ENCODE measurements at places on chromosomes 12 and 14.

DNA sequence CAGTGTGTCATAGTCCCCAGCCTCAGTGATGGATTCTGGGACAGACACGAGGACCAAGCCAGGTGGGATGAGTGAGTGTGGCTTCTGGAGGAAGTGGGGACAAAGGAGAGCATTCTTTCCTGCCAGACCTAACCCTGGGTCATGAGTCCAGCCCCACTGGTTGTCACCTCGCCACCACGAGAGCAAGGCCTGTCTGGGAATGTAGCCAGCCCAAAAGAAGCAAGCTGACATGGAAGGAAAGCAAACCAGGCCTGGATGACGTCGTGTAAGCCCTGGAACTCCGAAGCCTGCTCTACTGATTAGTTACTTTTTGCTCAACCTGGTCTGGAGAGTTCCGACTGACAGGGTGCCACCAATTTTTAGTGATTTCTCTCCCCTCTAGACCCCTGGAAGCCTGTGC lies 105.9 kb downstream of the SINHCAF start:
- DNase-seq, result no peak

DNA sequence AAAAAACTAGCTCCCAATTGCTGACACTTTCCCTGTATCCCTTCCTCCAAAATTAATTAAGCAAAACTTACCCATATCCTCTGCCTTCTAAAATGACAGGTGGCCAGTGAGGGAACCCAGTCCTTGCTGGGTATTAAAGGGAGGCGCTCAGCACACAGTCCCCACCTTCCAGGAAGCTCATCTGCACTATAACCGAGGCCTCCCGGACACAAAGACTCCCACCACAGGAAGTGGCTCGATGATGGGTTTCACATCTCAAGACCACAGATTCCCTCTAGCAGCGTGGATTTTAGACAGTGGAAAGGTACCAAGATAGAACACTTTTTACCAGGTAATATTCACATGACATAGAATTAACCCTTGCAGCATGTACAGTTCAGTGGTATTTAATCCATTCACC lies 126.8 kb upstream of the NCOR2 start:
- no peak for DNase-seq

- no peak for DNase-seq
Observed at GRCh38 chr14:94483729-94484275, 7.8 kb upstream of the SERPINA9 start.

DNA sequence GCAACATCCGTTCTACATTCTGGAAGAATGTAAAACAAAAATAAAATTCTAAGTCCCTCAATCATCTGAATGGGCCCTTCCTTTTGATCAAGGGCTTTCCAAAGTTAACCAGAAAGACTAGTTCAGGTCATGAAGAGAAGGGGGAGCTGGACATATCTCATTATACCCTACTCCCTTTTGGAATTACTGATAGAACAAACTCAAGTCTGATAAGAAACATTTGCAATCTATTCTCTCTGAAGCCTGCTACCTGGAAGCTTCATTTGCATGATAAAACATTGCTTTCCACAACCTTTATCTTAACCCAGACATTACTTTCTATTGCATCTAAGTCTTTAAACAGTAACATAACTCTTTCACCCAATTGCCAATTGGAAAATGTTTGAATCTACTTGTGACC lies 8.3 kb upstream of the ACSM4 start:
- no peak for DNase-seq

DNA sequence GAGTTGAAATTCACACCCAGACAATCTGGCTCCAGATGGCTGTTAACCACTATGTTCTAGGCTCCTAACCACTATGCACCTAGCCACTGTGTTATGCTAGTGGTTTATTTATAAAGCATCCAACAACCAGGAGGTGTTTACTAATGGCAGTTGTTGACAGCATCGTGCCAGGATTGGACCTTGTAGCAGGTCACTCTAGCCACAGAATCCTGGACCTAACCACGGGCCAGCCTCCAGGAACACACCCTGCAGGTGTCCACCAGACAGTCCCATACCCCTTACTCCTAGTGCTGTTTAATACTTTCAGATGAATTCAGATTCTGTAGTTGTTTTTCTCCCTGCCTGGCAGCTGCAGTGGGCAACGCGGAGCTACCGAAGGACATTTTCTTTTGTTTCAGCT lies 109.4 kb upstream of the MYL2 start:
- DNase-seq, result no peak

DNA sequence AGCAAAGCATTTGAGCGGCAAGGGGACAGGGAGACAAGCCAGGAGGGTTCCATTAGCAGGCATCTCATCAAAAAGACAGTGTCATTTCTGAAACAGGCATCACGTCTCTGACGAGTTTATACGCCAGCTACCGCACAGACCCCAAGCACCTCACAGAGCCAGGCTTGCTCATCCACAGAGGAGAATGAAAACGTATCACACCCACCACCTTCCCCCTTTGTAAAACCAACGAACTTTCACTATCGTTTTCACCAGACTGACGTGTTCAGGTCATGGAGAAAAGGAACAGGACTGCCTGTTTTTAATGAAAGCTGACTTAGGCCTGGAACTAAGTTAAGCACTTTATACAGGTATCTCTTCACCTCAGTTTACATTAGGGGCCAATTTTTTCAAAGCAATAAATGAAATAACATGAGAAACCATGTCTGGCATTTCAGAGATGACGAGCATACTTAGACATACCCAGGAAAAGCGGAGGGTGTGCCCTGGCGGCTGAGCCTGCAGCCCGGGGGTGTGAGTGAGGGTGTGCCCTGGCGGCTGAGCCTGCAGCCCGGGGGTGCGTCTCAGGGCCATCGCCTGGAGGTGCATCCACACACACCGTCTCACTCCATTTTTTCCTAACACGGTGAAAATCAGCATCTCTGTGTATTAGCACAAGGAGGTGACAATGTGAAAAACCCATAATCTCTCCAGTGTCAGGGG lies 41.9 kb downstream of the STX2 start:
- no peak for DNase-seq

- DNase-seq, result no peak
Observed at GRCh38 chr12:11981121-11981733, 89.5 kb upstream of the BCL2L14 start.

- DNase-seq, result no peak
Observed at GRCh38 chr12:304805-305204, 42.2 kb upstream of the SLC6A13 start.

- DNase-seq, result no peak
Observed at GRCh38 chr12:50240096-50240791, 43.1 kb downstream of the LIMA1 start.

DNA sequence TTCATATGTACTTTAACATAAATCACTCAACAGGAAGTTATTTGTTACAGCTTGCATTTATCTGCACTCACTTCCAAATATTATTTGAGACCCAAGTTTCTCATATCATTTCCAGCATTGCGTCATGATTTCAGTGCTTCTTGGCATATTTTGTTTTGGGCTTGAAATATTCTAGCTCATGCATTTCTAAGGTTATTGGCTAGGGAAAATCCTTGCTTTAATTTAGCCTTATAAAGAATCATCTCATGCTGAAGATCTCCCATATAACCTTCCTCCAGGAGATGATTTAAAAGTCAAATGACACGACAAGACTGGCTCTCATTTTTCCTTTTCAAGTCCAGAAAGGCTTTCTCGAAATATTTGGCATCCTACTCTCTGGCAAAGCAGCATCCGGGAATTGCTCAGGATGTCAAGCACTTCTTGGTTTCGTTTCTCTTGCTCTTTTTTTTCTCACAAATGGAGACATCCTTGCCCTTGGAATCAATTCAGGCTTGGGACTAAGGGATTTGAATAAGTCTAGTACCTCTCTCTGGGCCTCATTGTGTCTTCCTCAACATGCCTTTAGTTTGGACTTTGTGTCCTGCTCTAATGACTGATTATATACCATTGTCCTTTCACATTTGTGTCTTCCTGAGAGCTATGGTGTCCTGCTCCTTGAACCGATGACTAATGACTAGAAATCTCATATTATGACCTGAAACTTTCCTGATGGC lies 295.0 kb downstream of the RMST start:
- DNase-seq, result no peak

DNA sequence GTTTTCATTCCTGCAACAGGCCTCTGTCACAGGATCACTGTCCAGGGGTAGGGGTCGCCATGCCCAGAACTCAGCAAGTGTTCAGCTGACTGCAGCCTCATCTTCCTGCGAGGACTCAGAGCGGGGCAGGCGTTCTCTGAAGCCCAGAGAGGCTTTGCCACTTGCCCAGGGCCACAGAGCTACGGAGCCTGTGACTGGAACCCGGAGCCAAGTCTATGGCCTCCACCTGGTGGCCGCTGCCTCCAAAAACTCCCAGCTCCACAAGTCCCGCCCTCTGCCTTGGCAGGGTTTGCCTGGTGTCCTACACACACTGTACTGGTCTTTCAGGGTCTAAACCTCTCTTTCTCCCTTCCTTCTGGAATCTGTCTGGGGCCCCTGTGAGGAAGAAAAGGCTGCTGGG lies 8.7 kb upstream of the PPP1R13B start:
- no peak for DNase-seq

DNA sequence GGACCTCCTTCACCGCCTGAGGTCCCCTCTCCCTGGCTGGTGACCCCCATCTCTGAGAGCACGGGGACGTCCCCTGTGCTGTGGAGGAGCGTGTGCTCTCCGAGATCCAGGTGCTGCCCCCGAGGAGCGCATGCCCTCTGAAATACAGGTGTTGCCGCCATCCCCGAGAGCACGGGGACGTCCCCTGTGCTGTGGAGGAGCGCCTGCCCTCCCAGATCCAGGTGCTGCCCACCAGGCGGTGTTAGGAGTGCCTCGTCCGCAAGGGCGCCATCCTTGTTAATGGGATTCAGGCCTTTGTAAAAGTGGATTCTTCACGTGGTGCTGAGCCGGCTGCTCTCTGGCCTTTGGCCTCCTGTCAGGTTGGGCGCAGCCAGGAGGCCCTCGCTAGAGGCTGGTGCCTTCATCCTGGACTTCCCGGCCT lies 10.1 kb downstream of the NOC4L start:
- DNase-seq, result no peak

DNA sequence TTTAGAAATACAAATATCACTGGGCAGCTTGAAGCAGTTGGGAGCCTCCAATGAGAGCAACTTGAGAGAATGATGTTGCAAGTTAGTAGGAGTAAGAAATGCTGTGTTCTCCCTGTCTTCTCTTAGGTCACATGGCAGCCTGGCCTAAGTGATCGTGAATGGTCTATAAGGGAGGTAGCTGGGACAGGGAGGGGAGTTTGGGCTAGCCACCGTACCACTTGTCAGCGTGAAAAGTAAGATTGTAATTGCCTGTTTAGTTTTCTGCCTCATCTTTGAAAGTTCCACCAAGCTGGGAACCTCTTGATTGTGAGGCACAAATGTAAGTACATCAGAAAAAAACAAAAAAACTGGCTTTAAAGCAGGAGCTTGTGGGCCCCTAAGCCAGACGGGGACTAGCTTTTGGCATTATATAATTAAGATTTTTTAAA lies 36.4 kb downstream of the MDM2 start:
- DNase-seq, result no peak

DNA sequence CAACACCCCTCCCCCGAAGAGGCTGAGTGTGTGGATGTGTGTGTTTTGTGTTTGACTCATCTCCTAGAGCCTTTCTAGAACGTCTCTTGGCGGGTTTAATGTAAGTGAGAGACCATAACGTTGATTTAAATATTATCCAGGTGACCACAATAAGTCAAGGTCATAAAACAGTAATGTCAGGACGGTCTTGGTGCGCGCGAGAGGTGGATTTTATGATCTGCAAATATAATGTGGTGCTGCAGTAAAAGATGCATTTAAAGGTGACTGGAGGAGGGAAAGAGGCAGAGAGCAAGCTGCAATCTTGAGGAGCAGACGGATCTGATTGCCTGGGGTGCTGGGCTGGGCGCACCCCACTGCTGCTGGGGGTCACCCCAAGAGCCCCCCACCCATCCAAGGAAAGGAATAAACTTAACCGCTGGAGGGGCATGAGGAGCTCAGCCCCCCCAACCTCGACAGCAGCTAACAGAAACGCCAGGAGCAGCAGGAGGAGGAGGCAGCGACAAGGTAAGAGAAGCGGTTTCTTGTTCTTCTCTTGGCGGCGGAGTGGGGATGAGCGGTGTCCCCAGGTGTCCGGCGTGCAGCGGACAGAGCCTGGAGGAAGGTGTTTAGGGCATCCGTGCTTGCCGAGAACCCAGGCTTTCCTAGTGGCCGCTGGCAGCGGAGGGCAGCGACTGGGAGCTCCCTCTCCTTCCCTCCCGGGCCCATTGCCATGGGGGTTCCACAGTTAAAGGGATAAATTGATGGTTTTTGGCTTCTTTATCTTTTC lies 5.5 kb downstream of the HOXC10 start:
- DNase-seq, result no peak

DNA sequence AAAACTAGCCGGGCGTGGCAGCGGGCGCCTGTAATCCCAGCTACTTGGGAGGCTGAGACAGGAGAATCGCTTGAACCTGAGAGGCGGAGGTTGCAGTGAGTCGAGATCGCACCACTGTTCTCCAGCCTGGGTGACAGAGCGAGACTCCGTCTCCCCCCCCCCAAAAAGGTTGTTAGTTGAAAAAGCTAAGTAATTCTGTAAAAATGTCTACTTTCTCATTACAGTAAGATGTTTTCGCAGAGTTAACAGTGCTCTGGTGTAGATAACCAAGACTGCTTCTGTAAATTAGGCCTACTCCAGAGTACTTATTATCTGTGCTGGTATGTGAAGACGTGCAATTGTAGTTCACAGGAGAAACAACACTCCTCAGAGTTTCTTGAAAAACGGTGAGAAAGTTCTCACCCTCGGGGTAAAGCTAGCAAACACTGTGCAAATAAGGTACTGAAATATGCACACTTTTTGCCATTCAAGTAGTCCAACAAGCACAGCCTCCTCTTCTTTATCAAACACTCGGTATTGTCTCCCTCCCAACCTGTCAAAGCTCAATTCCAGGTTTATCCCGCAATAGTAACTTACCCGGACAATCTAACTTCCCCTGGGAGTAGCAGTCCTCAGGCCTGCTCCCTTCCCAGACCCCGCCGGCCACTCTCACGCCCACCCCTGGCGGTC lies 974 bp downstream of the BTBD7 start:
- no peak for DNase-seq

DNA sequence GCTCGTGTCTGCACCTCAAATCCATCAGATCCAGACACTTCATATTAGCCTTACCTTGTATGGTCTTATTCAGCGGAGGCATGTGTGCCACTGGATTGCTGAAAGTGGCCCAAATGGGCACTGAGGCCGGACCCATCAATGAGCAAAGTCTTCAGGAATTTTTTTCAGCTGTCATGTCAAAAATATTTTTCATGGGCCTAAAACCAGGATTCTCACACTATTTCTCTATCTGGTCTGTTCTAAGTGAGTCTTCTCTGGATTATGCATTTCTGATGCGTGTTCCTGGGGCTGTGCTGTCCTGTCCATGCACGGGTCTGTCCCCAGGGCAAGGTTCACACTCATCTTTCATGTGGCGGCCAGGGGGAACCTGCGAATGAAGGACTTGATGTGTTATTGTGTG lies 94.6 kb downstream of the KCNA5 start:
- no peak for DNase-seq

DNA sequence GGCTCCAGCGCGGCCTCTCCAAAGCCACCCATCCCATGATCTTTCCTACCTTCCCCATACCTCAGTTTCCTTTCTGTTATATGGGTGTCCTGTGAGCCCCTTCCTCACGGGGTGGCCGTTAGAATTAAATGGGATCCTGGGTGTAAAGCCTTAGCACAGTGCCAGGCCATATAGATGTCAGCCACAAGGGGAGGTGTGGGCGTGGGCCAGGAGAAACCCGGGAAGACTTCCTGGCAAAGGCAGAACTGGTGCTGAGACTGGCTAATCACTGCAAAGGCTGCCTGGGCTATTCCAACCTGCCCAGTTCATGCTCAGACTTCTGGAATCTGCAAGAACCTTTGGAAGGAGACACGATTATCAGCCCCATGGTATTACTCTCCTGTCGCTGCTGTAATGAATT lies 11.0 kb upstream of the NCOR2 start:
- DNase-seq, result no peak

- DNase-seq, result no peak
Observed at GRCh38 chr12:122250047-122250446, 16.2 kb downstream of the VPS33A start.
